Spleen (tissue), 13 donors: ENCODE measurements at places on chromosomes 3 and 15. TPM values are rescaled to one million over a fixed set of nuclear protein-coding genes. Genes with fewer than 3 reads are reported as not detected.

Gene RTP3
- not detected for polyA plus RNA-seq

Gene FBXW12
- polyA plus RNA-seq, result not detected

Gene C2CD4A
- 0.08 TPM for polyA plus RNA-seq

Gene ISL2
- 0.22 TPM for polyA plus RNA-seq

Gene LRRIQ4
- polyA plus RNA-seq, result not detected

Gene NR2E3
- 0.10 TPM for polyA plus RNA-seq

Gene PLCB2
- 190 TPM for polyA plus RNA-seq

Gene CYP19A1
- polyA plus RNA-seq, result 0.35 TPM

Gene SKOR1
- polyA plus RNA-seq, result 0.06 TPM

Gene ST8SIA2
- polyA plus RNA-seq, result not detected

Gene EIF4E3
- polyA plus RNA-seq, result 5.8 TPM

Gene TMEM108
- 0.35 TPM for polyA plus RNA-seq

Gene ALPK3
- 0.14 TPM for polyA plus RNA-seq

Gene CCDC9B
- polyA plus RNA-seq, result 8.0 TPM

Gene ZNF774
- polyA plus RNA-seq, result 0.20 TPM

Gene GOLGA8J
- polyA plus RNA-seq, result not detected

Gene CACNA1D
- polyA plus RNA-seq, result 2.8 TPM

Gene TMEM212
- not detected for polyA plus RNA-seq

Gene SMAD6
- polyA plus RNA-seq, result 3.4 TPM

Gene IL16
- polyA plus RNA-seq, result 114 TPM

Gene SERPINI1
- polyA plus RNA-seq, result 10.9 TPM
